Endodermal cell (in vitro differentiated cells): ENCODE measurements at places on chromosomes 1 and 21. TPM values are rescaled to one million over a fixed set of nuclear protein-coding genes. Genes with fewer than 3 reads are reported as not detected.

DNA sequence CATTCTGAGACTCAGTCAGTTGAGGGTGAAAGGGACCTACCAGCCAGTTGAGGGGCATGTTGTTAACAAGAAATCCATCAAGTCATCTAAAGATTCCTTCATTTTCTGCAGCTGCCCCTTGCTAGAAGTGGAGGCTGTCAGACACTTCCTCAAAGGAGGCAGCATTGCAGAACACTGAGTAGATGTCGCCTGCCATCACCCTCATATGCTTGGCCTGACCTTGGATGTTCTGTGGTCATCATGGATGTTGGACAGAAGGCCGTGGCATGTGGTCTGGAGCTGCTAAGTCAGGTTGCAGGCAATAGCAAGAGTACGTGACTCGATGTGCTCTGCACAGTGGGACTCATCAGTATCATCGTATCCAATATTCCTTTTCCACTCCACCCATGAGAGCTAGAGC is 70.6 kb downstream of the GATAD2B start:
- DNase-seq = no peak
- H3K27ac ChIP-seq = no peak overlapping the region
- H3K4me3 ChIP-seq = no peak overlapping the region
- no peaks in the 10 kb centered on the region for H3K27me3 ChIP-seq
- H3K4me1 ChIP-seq = no peaks in the 10 kb centered on the region
- peaks cover 26% of the 10 kb centered on the region for H3K36me3 ChIP-seq

DNA sequence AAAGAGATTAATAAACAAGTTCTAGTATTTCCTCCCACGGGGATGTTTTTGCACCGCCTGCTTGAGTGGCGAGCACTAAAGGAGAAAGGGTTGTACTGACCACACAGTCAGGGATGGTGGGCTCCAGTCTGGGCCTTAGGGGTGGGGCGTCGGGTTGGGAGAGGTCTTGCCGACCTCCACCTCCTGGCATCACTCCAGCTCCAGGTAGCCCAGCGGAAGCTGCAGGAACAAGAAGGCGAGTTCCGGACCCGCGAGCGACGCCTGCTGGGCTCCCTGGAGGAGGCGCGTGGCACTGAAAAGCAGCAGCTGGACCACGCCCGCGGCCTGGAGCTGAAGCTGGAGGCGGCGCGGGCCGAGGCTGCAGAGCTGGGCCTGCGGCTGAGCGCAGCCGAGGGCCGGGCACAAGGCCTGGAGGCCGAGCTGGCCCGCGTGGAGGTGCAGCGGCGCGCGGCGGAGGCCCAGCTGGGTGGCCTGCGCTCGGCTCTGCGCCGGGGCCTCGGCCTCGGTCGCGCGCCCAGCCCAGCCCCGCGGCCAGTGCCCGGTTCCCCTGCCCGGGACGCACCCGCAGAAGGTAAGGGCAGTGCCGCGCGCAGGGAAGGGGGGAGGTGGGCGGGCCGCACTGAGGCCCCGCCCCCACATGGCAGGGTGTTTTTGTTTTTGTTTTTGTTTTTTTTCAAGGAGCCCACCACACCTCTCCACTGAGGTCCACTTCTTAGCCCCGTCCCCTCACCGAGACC is 19.7 kb downstream of the MFAP2 start:
- peak overlapping the region; percentile 71 for H3K4me3 ChIP-seq
- H3K27ac ChIP-seq = no peak overlapping the region
- no peaks in the 10 kb centered on the region for H3K27me3 ChIP-seq
- no peaks in the 10 kb centered on the region for H3K4me1 ChIP-seq
- peak; percentile 98 for DNase-seq

GRCh38 chr1:203178821-203179666 is 3.4 kb upstream of the MYBPH start:
- no peak for DNase-seq
- H3K4me1 ChIP-seq = peaks cover 20% of the 10 kb centered on the region
- H3K4me3 ChIP-seq = no peak overlapping the region
- no peaks in the 10 kb centered on the region for H3K27me3 ChIP-seq

GRCh38 chr1:43706598-43707189 is 642 bp upstream of the ST3GAL3 start:
- H3K27ac ChIP-seq = no peak overlapping the region
- DNase-seq = peak; percentile 84
- H3K4me3 ChIP-seq = peak overlapping the region; percentile 98
- H3K36me3 ChIP-seq = peaks cover 38% of the 10 kb centered on the region
- no peaks in the 10 kb centered on the region for H3K4me1 ChIP-seq

DNA sequence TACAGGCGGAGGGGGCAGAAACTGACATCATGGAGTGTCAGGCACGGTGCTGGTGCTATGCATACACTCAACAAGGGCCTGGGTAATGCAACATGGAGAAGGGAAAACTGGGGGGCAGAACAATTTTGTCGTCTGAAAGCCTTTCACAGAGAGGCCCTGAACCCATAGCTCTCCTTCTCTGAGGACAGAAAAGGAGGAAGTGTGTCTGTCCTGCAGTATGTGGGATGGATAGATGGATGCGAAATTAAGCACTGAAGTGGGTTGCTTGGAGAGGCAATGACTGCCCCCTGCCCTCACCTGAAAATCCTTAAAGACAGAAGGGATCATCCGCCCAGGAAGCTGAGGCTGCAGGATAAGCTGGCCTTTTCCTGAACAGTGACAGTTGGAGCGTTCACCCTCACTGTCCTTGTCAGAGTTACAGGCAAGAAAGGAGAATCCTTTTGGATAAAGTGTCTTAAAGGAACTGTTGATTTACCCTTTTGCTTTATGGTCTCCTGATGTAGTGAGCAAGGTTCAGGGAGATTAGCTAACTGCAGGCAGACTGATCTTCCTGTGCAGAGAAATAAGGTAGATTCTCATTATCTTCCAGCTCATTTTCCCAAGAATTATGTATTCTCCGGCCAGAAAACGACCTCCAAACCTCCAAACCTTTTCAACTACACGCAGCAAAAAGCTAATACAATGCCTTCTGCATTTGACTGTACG is 1.6 kb upstream of the FAM20B start:
- H3K4me1 ChIP-seq = peaks cover 3% of the 10 kb centered on the region
- no peak for DNase-seq
- H3K4me3 ChIP-seq = no peak overlapping the region
- H3K27ac ChIP-seq = no peak overlapping the region

The OR2T29 gene
- not detected in 2 replicates for total RNA-seq

The MTARC2 gene
- 8.2 to 14.5 TPM (median 12.1 TPM) in 3 replicates for total RNA-seq

The KIF26B gene
- total RNA-seq = 15.1 and 21.0 TPM in 2 replicates
